Posterior cingulate gyrus (tissue), 11 donors: ENCODE measurements at places on chromosomes 13 and 19.

DNA sequence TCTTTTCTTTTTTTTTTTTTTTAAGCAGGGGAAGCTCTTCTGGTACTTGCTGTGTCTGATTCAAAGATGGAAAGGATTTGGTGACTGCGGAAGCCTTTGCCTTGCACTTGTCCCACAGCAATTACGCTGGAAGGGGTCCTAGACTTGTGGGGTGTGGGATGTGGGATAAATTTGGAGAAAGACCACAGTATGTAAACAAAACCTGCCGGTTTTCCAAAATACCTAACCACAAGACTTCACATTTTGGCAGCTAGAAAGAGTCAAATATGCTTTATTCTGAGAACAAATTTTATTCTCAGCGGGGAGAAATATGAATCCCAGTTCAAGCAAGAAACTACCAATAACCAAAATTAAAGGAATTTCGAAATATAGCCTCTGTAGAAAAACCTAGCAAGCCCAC is 176.5 kb downstream of the SPRY2 start:
- no peak for DNase-seq

GRCh38 chr13:113846636-113847318 is 17.1 kb downstream of the GAS6 start:
- no peak for DNase-seq

GRCh38 chr19:46828484-46828883 is 22.2 kb downstream of the AP2S1 start:
- DNase-seq, result no peak

DNA sequence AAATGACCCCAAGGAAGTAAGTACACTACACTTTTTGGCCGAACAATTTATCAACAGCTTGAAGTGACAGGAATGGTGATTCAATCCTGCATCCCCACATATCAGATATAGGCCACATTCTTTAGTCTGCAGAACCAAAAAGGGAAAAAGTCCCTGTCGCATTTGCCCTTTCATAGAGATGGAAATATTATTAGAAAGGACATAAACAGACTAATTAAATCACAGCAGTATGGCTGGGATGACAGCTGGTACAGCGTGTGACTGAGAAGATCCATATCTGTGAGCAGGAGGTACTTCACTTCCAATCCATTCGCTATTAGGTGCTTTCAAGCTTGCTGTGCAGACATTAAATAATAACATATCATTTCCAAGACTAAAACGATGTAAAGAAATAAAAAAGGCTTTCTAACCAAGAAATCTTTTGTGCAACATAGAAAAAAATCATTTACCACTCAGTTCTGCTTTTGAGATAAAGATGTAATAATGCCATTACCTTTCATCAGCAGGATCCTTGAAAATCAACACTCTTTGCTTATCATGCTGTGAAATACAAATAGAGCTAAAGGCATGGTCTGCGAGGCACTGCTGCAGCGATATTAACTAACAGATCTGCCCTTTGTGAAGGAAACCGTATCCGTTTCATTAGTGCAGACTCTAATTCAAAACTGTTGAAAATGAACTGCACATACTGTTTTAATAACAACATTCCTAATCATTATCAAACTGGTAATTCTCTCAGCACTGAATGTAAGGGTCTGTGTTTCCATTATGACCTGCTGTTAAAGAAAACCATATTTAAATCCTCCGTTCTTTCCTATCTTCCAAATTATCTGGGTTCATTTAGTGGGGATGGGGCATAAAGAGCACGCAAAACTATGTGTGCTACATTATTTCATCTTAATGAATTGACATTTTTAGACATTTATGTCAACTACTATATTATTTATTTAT is 245.6 kb downstream of the DACH1 start:
- no peak for DNase-seq
